ENCODE measurements at places on chromosomes 7 and 10.

DNA sequence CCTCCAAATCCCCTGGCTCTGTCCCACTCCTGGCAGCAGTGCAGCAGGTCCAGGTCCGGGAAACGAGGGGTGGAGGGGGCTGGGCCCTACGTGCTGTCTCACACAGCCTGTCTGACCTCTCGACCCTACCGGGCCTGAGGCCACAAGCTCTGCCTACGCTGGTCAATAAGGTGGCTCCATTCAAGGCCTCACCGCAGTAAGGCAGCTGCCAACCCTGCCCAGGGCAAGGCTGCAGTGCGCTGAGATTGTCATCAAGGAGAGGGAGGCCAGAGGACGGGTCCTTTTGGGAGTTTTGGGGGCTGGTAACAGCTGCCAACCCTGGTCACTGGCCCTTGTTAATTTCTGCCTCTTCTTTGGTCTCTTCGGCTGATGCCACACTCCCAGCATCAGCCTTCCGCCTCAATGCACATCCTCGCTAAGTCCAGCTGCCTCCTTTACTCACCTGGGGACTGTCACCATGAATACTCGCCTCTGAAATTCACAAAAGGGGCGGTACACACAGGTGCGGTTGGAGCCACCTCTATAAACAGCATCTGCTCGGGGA is 3.5 kb downstream of the EPO start:
- DNase-seq: no peak

DNA sequence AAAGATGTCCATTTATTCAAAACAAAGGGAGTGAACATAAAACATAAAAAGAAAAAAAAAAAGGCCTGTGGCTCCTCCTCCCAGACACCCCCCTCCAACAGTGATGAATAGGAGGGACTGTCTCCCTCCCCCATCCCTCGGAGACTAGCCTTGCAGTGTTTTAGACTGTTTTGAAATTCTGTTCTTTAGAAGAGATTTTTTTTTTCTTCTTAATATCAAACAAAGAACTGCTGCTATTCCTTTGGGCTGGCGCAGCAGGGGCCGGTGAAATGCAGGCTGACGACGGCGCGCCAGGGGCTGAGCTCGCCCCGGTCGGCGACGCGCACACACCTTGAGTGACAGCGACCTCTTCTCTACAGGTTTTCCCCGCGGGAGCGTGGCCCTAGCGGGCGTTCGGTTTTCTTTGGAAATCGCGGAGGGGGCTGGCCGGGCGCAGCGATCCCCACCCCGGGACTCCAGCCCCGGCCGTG is at the start of gene LANCL2:
LANCL2 (plus strand) TSS at position 133 of the 470 bp plus-strand sequence. CDS start 689 bp downstream, outside the sequence.
- no peak for DNase-seq

- DNase-seq: no peak
Observed at GRCh38 chr7:40682696-40683095, 547.9 kb downstream of the SUGCT start.

GRCh38 chr10:130027716-130028464 is 63.8 kb upstream of the EBF3 start:
- DNase-seq: no peak

DNA sequence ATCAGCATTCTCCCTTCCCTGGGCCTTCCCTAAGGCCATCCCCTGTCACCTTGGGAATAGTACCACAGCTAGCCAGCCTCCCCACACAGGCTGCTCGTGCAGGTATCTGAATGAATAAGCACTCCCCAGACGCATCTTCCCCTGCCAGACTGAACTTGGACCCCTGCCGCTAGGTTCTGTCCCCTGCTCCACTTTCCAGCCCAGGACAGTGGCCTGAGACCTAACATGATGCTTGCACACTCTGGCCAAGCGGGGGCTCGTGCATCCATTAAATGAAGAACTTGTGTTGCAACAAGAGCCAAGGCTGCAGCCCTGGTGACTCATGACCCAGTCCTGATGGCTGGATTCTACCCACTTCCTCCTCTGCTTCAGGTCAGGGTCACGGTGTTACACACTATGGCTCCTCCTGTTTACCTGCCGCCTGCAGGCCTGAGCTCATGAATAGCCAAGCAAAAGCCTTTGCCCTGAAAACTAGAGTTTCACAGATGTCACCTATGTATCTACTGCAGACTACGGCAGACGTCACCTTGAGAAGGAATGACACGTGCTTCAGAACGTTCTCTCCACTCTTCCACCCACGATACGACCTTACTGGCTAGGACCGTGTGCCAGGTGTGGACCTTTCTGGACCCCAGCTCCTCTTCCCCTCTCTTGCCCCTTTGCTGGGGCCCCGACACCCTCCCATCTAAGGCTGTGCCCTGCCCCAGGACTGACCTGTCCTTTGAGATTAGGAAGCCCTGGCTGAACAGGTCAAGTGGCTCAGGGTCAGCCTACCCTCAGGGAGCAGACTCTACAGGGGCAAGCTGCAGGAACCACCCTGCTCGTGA is 6.5 kb downstream of the ASB13 start:
- DNase-seq: no peak

- DNase-seq: no peak
Observed at GRCh38 chr10:6796231-6796630, 216.2 kb upstream of the PRKCQ start.

- no peak for DNase-seq
Observed at GRCh38 chr7:141986923-141987322, 8.8 kb upstream of the MGAM start.

DNA sequence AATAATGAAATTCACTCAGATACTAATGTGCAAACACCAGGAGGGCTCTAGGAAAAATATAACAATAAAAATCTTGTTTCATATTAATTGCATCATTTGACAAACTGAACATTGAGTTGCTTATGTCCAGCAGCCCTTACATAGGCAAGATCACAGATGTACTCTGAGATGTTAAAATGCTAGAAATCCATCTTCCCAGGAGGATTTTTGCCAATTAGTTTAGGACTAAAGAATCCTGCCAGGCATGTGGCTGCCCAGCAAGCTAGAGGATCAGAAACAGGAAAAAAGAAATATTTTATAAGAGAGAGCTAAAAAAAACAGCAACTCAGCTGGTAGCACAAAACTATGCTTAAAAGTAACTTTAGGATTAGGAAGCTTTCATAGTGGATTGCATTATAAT is 407.8 kb downstream of the NXPH1 start:
- no peak for DNase-seq

DNA sequence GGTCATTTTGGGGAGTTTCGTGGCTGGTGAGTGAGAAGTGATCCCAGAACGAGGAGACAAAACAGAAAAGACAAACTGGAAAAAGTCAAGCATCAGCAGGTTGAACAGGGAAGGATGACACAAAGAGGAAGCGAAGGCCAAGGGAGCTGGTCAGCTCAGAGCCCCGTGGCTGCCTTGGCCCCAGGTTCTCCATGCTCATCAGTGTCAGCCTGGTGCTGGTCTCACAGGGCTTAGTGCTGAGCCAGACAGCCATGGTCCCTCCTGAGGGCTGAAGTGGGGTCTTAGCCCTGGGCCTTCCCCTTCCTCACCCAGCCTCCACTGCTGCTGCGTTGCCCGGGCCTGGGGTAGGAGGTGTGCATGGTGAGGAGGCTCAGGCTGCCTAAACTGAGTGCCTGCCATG is 183.6 kb downstream of the PFKFB3 start:
- no peak for DNase-seq

- no peak for DNase-seq
Observed at GRCh38 chr10:67241451-67241850, 315.6 kb downstream of the LRRTM3 start.
